ENCODE measurements at places on chromosomes 13 and 19.

DNA sequence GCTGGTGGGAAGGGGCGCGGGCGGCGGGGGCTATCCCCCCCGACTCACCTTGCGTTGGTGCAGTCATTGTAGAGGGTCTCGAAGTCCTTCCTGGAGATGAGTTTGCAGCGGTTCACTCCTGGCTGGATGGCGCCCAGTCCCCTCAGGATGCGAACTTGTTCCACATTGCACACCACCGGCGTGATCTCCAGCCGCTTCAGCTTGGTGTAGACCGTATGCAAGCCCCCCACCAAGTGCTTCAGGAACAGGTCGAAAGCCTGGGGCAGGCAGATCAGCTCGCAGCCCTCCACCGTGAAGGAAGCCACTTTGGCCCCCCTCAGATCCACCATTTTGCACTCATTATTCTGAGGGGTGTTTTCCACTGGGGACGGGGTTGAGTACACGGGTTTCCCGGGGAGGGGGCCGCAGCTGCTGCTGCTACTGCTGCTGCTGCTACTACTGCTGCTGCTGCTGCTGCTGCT is 1.1 kb downstream of the DACH1 start:
- DNase-seq = no peak

GRCh38 chr13:99988529-99989275 is 7.1 kb downstream of the ZIC2 start:
- no peak for DNase-seq

- DNase-seq = no peak
These were observed 14.9 kb upstream of the FEM1A start for GRCh38 chr19:4776436-4777211.

DNA sequence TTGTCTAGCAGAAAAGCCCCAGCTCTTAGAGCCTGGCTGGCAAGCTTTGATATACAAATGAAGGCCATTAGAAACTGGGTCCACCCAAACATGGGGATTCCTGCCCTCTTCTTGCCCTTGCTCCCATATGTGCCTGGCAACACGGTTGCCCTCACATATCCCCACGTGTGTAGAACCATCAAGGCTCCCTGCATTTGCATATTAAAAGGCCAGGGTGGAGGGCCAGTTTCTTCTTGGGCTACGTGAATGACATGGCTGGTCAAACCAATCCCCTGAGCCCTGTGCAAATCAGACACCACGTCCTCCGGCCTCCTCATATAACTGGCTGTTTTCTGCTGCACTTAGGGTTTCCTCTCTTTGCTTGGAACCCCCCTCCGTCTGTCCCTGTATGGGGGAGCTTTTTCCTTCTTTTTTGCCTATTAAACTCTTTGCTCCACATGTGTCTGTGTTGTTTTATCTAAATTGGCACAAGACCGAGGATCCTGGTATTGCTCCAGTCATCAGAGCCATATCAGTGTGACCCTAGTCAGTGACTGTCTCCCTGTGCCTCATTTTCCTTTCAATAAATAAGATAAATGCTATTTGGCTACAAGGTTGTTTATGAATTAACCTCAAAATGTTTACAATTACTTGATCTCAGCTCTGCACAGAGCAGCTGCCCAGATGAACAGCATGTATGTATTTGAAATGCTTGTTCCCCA is 30.3 kb upstream of the CEACAM1 start:
- no peak for DNase-seq

GRCh38 chr13:30004204-30004603 is 153.8 kb upstream of the UBL3 start:
- no peak for DNase-seq

- DNase-seq = no peak
These were observed 1369.9 kb downstream of the EFNB2 start for GRCh38 chr13:105165449-105166125.

DNA sequence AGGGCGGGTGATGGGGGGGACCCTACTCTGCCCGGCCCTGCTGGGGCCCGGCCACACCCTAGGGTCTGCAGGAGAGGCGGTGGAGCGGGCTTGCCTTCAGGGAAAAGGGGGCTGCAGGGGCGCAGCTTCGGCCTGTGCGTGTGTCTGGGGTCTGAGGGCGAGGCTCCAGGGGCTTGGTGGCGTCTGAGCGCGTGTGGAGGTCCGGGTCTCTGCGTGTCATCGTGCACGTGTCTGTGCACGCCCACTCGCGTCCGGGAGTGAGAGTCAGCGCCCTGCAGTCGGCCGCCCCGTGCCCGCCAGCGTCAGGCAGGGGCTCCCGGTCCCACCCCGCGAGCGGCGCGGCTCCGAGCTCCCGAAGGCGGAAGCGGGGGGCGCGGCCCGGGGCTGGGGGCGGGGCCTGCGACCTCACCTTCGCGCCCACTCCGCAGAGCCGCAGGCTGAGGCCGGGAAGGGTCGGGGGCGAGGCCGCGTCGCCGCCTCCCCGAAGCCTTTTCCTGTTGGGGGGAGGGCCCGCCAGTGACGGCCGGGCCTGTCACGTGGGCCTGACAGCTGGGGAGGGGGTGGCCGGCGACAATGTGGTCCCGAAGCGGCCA is at the start of gene ARHGAP45:
Gene ARHGAP45 (plus strand): TSS at position 420 of the 593 bp plus-strand sequence. CDS start 239 bp downstream, outside the sequence.
- DNase-seq = peak; percentile 75

GRCh38 chr19:6678690-6679109 is 8.7 kb upstream of the TNFSF14 start:
- peak; percentile 34 for DNase-seq

- DNase-seq = no peak
These were observed 81.3 kb downstream of the SPACA7 start for GRCh38 chr13:112457485-112457884.

DNA sequence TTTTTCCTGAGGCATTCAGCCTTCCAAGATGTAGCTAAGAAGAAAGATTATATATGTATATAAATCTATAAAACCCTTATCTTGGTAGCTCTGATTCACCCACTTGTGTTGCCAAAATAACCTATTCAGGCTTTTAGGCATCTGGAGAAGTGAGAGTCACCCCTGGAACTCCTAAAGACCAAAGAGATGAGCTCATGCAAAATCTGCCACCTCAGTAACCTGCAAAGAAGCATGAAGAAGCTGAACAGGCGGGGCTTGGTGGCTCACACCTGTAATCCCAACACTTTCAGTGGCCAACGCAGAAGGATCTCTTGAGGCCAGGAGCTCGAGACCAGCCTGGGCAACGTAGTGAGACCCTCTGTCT is 393.7 kb downstream of the FOXO1 start:
- DNase-seq = no peak

GRCh38 chr13:80040196-80040980 is 300.5 kb downstream of the SPRY2 start:
- DNase-seq = no peak

DNA sequence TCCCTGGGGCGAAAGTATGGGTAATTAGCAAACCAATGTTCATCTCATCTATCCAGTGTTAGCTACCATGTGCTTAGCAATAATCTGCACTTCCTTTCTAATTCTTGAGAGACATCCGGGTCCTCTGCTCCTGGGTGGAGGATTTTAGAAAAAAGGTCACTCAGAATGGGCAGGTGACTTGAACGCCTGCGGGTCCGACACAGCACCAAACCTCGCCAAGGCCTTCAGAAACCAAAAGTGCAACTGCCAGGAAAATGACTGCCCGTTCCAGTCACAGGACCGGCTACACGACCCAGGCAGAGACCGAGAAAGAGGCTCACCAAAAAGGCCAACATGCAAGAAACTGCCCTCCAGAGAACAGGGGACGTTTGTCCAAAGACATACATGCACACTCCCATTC is 39.9 kb downstream of the ZNF146 start:
- no peak for DNase-seq

DNA sequence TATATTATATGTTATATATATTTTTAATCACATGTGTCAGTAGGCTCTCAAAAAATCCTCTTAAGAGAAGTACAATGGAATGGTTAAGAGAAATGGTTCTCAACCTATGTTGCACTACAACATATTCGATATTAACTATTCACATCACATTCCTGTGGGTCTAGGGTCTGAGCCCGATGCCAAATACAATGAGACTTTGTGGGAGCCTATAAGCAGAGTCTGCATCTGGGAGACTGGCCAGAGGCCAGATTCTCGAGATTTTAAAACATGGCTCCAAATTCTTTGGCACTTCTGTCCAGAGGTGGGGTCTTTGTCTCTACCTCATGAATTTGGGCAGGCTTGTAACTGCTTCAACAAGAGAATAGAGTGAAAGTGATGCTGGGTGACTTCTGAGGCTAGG is 79.4 kb upstream of the NBEA start:
- DNase-seq = no peak

DNA sequence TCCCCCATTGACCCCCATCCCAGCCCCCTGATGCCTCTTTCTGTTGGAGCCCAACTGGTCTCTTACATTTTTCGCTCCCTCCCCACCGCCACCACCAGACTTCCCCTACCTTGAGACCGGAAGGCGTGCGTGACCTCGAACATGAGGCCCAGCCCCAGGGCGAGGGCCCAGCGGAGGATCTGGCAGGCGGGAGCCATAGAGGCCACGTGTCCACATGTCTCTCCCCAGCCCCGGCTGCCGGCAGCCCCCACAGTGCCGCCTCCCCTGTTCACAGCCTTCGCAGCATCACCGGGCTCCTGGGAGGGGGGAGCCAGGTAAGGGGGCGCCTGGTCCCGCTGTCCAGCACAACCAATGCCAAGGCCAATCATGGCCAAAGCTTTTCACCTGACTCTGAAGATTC is 5.0 kb downstream of the ADAMTS10 start:
- DNase-seq = no peak

DNA sequence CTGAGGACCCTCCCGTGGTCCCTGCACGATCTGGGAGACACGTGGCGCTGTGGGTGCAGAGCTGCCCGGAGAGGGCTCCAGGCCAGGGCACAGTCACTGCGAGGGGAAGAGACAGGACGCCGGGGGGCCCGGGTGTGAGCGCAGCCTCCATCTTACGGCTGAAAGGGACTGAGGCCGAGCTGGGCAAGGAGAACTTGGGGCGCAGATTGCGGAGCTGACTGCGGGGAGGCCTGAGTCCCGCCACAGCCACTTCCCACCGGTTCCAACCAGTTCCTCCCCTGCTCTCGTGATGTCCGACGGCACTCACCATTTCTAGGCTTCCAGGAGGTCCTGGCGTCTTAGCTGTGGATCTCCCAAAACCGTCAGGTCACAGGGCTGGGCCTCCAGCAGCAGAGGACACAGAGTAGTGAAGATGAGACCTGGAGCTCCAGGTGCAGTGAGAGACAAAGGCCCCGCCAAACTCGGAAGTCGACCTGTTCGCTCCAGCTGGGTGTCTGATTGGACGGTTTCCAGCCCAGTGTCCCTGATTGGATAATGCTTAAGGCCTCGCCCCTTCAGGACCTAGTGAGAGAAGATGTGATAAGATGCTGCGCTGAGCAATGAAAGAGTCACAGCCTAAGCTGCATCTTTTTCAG is 4.8 kb upstream of the ZNF253 start:
- DNase-seq = peak; percentile 64

DNA sequence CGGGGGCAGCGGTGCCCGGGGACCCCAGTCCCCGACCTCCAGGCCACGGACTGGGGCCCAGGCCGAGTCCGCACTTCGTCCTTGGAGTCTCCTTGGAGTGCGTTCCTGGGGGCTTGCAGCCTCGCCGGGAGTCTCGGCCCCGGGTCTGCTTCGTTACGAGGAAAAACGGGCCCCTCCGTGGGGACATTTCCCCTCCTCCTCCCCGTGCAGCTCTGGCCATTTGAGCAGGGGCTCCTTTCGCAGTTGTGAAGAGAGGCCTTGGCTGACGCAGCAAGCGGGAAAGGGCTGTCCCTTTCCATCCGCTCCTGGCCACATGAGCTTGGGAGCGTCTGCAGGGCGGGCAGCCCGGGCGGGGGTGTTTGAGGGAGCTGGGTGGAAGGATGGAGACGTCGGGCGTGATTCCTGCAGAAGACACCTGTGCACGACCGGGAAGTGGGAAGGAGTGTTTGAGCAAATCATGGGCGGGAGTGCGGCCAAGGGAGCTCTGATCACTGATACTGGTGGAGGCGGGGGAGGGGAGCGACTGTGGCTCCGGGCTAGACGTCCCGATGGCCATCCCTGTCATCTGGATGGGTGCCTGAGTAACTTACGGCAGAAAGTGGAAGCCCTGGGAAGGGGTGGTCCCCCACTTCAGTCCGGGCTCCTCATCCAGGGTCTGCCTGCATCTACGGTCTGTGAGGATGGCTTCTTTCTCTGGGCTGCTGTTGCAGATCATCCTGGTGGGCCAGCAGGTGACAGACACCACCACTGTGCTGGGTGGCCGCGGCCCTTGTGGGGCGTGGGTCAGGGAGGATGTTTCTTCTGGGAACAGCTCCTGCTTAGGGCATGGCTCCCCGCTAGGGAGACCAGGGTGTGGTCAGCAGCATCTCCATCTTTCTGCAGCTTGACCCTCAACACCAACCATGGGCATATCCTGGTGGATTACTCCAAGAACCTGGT is 736 bp downstream of the GPI start:
- DNase-seq = no peak

DNA sequence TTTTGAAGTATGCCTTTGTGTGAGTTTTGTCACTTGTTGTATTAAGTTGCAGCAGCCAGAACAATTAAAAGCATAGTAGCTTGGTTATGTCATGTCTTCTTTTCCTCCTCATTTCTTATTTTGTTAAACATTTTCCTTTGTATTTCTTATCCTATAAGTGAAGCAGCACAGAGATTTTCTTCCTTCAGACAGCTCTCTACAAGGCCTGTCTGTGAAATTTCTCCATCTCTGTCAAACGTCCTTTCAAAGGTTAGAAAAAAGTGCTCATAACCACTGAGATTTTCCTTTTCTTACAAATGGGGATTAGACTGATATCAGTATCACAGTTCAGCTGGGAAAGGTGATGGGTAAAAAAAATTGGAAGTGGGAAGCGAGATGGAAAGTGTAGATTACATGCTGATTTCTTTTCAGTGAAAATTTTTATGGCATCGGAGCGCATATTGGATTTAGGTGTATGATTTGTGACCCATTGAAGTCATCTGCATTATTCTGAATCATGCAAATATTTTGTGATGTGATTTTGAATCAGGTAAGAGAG is 71.7 kb downstream of the GPC5 start:
- no peak for DNase-seq

DNA sequence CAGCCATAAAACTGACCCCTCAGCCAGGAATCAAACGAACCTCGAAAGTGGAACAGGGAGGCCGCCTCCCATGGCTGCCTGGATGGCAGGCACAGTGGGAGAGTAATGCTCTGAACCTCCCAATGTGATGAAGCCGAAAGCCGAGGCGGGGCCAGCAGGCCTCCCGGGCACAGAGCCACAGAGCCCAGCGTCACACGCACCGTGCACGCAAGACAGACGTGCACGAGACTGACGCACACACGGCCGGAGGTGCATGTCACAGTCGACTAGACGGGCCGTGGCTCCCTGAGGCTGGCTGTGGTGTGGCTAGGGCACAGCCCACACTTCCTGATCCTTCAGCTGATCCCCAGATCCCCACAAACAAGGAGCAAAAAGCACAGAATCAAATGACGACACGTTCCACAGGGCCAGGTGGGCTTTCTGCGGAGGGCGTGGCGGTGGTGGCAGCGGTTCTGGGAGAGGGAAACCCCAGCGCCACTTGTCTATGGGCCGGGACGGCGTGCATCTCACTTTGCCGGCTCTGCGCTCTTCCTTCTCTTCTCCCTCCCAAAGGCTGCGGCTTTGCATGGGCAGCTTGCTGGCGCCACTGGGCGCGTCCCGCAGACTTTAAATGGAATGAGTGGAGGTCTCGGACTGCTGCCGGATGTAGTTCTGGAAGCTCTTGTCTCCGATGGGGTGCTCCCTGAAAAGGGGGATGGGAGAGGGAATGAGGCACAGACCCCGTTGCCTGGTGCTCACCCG is 5.0 kb upstream of the C13orf46 start:
- DNase-seq = no peak
